Thymus (tissue), 14 donors: ENCODE measurements at places on chromosomes 13 and 19. TPM values are rescaled to one million over a fixed set of nuclear protein-coding genes. Genes with fewer than 3 reads are reported as not detected.

Gene ZNF709
- 5.0 TPM for total RNA-seq

Gene ZNF44
- total RNA-seq: 7.1 TPM

Gene PLPPR3
- total RNA-seq: 0.19 TPM

Gene LGALS14
- 0.14 TPM for total RNA-seq

Gene RFXAP
- total RNA-seq: 2.6 TPM

Gene TUBA3C
- total RNA-seq: not detected

Gene SERPINE3
- total RNA-seq: 0.05 TPM

Gene LGALS4
- total RNA-seq: 1.1 TPM

- no peak overlapping the region for H3K27ac ChIP-seq
- H3K36me3 ChIP-seq: peaks cover 3% of the 10 kb centered on the region
- no peak for DNase-seq
- H3K27me3 ChIP-seq: no peaks in the 10 kb centered on the region
- no peak overlapping the region for H3K4me3 ChIP-seq
These were observed 12.1 kb downstream of the KLHL26 start for GRCh38 chr19:18648973-18649315.

GRCh38 chr19:20660473-20661140, 764 bp downstream of the ZNF626 start:
- peak overlapping the region; percentile 73 for H3K27ac ChIP-seq
- H3K4me1 ChIP-seq: peaks cover 4% of the 10 kb centered on the region
- H3K27me3 ChIP-seq: no peaks in the 10 kb centered on the region
- no peak for DNase-seq
- peak overlapping the region; percentile 74 for H3K4me3 ChIP-seq

GRCh38 chr19:3346677-3347353, 19.6 kb upstream of the NFIC start:
- no peaks in the 10 kb centered on the region for H3K36me3 ChIP-seq
- no peak for DNase-seq
- no peaks in the 10 kb centered on the region for H3K4me1 ChIP-seq
- no peak overlapping the region for H3K4me3 ChIP-seq

DNA sequence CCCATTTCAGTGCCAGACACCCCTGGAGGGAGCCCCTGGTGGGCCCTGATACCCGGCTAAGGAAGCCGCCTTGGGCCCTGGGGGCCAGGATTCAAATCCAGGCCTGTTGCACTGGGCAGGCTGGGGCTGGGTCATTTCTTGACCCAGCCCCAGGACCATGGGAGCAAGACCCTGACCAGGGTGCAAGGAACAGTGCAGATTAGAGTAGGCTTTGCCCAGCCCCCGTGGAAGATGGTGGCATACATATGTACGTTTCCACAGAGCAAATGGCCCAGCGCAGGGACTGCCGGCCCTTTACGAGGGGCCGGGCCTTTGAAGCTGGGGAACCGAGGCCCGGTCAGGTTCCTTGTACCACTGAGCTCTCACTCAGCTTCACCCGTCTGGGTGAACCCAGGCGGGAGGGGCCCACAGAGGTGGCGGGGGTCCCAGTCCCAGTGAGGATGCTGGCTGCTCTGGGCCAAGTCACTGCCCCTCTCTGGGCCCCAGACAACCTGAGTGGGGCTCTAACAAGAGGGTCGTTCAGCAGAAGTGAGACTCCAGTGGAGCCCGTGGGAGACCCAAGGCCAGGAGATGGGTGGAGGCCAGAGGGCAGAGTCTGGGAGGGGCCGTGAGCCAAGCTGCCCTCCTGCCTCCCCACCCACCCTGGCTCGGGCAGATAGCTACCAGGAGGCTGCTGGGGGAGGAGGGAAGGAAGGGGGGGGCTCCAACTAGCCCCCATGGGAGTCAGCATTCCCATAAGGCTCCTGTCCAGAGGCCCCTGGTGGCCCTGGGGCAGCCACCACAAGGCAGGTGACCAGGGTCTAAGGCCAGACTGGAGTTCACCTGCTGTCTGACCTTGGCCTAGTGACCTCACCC, 2.7 kb downstream of the MKNK2 start:
- peaks cover 54% of the 10 kb centered on the region for H3K36me3 ChIP-seq
- H3K4me3 ChIP-seq: no peak overlapping the region
- no peak for DNase-seq

DNA sequence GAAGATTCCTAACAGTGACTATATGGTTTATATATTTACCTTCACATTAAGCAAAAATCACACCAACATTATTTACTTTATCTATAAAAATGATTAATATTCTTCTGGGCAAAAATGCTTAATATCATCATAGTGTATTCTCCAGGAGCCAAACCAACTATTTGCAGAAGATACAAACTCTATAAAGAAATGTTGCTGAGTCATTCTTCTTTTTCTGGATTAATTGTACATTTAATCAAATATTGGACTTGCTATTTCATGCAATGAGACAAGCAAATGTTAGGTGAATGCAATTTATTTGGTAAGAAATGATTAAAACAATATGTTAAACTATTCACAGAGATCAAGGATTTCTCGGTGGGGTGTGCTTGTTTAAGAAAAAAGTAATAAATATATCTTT, 1075.8 kb downstream of the PCDH9 start:
- DNase-seq: no peak
- no peaks in the 10 kb centered on the region for H3K4me1 ChIP-seq
- H3K27me3 ChIP-seq: no peaks in the 10 kb centered on the region
- no peak overlapping the region for H3K4me3 ChIP-seq

GRCh38 chr13:78265098-78265497, 338.3 kb downstream of the POU4F1 start:
- no peaks in the 10 kb centered on the region for H3K27me3 ChIP-seq
- no peaks in the 10 kb centered on the region for H3K36me3 ChIP-seq
- no peaks in the 10 kb centered on the region for H3K4me1 ChIP-seq
- no peak overlapping the region for H3K4me3 ChIP-seq
- no peak overlapping the region for H3K27ac ChIP-seq

- H3K27me3 ChIP-seq: no peaks in the 10 kb centered on the region
- no peak overlapping the region for H3K27ac ChIP-seq
- H3K4me1 ChIP-seq: no peaks in the 10 kb centered on the region
- no peak overlapping the region for H3K4me3 ChIP-seq
These were observed 9.8 kb upstream of the ZNF544 start for GRCh38 chr19:58218899-58219298.

- H3K27ac ChIP-seq: no peak overlapping the region
- H3K36me3 ChIP-seq: no peaks in the 10 kb centered on the region
- H3K27me3 ChIP-seq: no peaks in the 10 kb centered on the region
- no peak overlapping the region for H3K4me3 ChIP-seq
These were observed 125.0 kb downstream of the IER2 start for GRCh38 chr19:13275016-13275722.

DNA sequence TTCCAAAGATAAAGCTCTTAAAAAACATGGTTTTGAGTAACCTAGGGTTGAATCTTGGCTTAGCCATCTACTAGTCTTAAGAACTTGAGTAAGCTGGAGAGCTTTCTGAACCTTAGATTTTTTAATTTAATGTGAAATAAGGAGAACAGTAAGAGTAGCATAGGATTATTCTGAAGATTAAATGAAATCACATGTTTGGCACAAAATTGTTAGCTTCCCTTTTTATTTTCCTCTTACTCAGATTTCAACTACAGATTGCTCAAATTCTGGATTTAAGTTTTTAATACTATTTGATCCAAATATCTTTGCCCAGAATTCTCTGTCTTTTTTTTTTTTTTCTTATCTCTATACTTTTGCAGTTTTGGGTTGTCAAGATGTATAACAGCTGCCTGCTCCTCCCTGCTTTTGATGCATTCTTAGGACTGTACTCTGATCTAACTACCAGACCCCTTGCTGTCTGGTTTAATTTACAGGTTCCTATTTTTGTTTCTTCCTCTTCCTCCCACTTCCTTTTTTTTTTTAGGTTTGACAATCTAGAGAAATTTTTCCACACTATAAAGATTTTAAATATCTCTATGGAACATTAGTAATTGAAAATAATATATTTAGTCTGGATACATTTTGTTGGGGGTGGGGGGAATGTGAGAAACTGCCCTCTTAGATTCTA, 12.3 kb downstream of the POMP start:
- no peaks in the 10 kb centered on the region for H3K27me3 ChIP-seq
- no peak for DNase-seq
- H3K4me3 ChIP-seq: no peak overlapping the region
- H3K4me1 ChIP-seq: no peaks in the 10 kb centered on the region

- H3K4me3 ChIP-seq: no peak overlapping the region
- no peaks in the 10 kb centered on the region for H3K36me3 ChIP-seq
- H3K27me3 ChIP-seq: no peaks in the 10 kb centered on the region
- no peak overlapping the region for H3K27ac ChIP-seq
These were observed 442.8 kb downstream of the FGF14 start for GRCh38 chr13:101959016-101959415.

- H3K4me3 ChIP-seq: no peak overlapping the region
- H3K4me1 ChIP-seq: no peaks in the 10 kb centered on the region
- H3K36me3 ChIP-seq: peaks cover 20% of the 10 kb centered on the region
- no peak overlapping the region for H3K27ac ChIP-seq
- no peaks in the 10 kb centered on the region for H3K27me3 ChIP-seq
- no peak for DNase-seq
These were observed 25.4 kb downstream of the ALG5 start for GRCh38 chr13:36973621-36974295.

GRCh38 chr13:31957772-31958171, 73.8 kb upstream of the FRY start:
- no peak overlapping the region for H3K4me3 ChIP-seq
- no peaks in the 10 kb centered on the region for H3K36me3 ChIP-seq
- H3K4me1 ChIP-seq: no peaks in the 10 kb centered on the region
- H3K27ac ChIP-seq: no peak overlapping the region
- H3K27me3 ChIP-seq: no peaks in the 10 kb centered on the region

- no peaks in the 10 kb centered on the region for H3K27me3 ChIP-seq
- H3K36me3 ChIP-seq: no peaks in the 10 kb centered on the region
- no peak overlapping the region for H3K27ac ChIP-seq
- DNase-seq: no peak
- peaks cover 2% of the 10 kb centered on the region for H3K4me1 ChIP-seq
- H3K4me3 ChIP-seq: no peak overlapping the region
These were observed 89.7 kb downstream of the RAB20 start for GRCh38 chr13:110471833-110472162.

- no peaks in the 10 kb centered on the region for H3K27me3 ChIP-seq
- no peak overlapping the region for H3K27ac ChIP-seq
- no peaks in the 10 kb centered on the region for H3K36me3 ChIP-seq
- H3K4me1 ChIP-seq: no peaks in the 10 kb centered on the region
- H3K4me3 ChIP-seq: no peak overlapping the region
- no peak for DNase-seq
These were observed 529.6 kb downstream of the FGF9 start for GRCh38 chr13:22200440-22200839.
